Activated T-helper 1 cell treated with anti-CD3 and anti-CD28 coated beads, Interleukin-12 subunit alpha, Interleukin-12 subunit beta, Interleukin-2, Interleukin-4 antibody, amounts not matched to agents 30 ng/mL and 10 ng/mL and 1 ng/mL, durations not matched to agents 14 hours and 24 hours and 36 hours (primary cell): ENCODE measurements at places on chromosomes 13 and 19. TPM values are rescaled to one million over a fixed set of nuclear protein-coding genes. Genes with fewer than 3 reads are reported as not detected.

GRCh38 chr19:14015524-14016035 lies 9.5 kb upstream of the RFX1 start:
- DNase-seq = no peak

GRCh38 chr19:57800696-57801095 lies 14.0 kb downstream of the ZNF552 start:
- DNase-seq = no peak

Gene FGF22
- total RNA-seq = not detected in 2 replicates

Gene TTYH1
- total RNA-seq = 0.49 and 0.59 TPM in 2 replicates

DNA sequence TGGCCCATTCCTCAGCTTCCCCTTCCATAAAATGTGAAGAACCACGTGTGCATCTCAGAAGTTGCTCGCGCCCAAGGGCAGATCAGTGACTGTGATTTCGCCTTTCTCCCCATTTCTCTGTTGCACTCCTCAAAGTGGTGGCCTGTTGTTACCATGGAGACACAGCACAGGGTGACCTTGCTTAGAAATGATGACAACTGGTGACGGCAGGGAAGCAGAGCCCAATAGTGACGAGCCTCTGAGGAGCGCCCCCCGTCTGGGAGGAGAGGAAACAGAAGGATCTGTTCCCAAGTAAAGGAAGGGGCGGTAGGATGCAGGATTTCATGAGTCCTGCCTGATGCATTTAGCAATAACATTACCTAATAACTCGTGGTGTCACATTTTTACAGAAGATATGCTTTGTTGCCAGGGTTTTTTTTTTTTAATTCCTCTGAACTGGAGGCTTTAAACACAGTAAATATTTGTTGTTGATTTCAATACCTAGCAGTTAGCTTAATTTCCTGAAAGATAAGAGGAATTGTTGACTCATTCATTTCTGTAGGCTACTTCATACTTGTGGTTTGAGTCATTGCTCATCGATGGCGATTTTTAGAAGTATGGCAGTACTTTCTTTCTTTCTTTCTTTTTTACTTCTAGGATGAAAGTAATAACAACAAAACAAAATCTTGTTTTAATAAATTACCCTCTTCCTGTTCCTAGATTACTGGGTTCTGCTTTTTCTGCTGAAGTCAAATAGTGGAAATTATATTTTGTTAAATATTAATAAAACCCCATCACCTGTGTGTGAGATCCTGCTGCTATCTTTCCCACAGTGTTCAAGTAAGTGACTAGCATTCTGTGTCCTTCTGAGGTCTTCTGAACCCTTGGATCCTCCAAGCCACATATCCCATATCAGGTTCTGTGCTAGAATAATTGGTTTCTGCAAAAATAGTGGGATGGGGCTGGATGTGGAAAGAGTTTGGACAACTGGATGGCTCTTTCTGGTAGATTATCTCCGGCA lies 36.0 kb downstream of the MBNL2 start:
- DNase-seq = no peak

- DNase-seq = no peak
These were observed 251.3 kb downstream of the MAB21L1 start for GRCh38 chr13:35225159-35225558.

DNA sequence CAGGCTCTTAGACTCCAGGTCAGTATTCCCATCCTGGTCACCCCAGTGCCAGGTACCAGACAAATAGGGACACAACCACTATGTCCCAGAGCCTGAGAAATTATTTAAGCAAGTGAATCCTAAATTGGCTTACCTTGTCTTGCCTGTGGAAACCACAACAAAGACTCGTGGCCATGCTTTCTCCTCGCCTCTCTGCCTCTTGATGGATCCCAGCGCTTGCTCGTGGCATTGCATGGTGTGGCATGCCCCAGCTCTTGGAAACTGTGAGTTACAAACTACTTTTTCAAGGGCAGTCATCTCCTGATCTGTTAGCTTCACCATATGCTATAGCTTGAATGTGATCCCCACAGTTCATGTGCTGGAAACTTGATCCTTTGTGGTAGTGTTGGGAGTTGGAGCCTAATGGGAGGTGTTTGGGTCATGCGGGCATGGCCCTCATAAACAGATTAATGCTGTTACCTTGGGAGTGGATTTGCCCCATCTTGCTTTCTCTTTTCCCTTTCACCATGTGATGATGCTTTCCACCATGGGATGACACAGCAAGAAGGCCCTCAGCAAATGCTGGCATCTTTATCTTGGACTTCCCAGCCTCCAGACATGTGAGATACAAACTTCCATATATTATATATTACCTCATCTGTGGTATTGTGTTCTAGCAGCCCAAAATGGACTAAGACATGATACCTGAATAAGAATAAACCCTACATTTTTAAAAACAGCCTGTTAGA lies 31.2 kb downstream of the SPRYD7 start:
- no peak for DNase-seq

DNA sequence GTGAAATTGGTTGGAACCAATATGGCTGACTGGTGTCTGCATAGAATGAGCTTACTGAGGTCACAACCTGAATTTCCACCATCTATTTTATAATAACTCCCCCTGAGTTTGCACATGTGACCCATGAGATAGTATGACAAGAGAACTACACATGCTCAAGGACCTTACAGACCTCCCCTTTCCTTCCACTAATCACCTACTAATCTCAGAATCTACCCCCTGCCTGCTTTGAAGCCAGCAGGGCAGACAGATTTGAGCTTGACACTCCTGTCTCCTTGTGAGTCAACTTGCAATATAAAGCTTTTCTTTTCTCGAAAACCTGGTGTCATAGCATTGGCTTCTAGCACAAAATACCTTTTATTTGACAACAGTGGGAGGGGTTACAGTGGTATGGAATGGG lies 248.4 kb downstream of the RFC3 start:
- DNase-seq = no peak

DNA sequence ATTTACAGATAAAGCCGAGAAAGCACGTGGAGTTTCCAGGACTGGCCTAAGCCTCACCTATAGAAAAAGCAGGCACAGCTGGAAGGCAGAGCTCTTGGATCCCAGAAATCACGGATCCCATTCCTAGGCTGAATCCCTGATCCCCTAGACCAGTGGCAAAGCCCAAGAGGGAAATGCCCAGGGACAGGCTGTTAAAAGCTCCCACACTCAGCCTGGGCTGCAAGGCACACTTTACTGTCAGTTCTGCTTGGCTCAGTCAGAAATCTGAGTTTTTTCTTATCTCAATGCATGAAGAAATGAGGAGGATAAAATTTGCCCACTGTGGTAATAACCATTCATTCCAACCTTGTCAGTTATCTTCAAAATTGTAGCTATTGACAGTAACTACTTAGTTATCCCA lies 8.0 kb upstream of the FUT2 start:
- DNase-seq = no peak
